ENCODE measurements at places on chromosomes 16 and 17. TPM values are rescaled to one million over a fixed set of nuclear protein-coding genes. Genes with fewer than 3 reads are reported as not detected.

The SUPT6H gene
- 96.9 TPM for total RNA-seq

The ZACN gene
- not detected for total RNA-seq

The AFMID gene
- total RNA-seq: 48.5 TPM

The SMG1 gene
- 168 TPM for total RNA-seq

The SDR42E2 gene
- 0.18 TPM for total RNA-seq

The TMEM114 gene
- not detected for total RNA-seq

The HBA1 gene
- 82.1 TPM for total RNA-seq

The SLFN13 gene
- total RNA-seq: 7.9 TPM

Data from ureter (tissue), 1 donor.